ENCODE measurements at places on chromosomes 7 and 10.

- DNase-seq = no peak
These were observed 217.6 kb upstream of the TCF7L2 start for GRCh38 chr10:112732277-112732921.

DNA sequence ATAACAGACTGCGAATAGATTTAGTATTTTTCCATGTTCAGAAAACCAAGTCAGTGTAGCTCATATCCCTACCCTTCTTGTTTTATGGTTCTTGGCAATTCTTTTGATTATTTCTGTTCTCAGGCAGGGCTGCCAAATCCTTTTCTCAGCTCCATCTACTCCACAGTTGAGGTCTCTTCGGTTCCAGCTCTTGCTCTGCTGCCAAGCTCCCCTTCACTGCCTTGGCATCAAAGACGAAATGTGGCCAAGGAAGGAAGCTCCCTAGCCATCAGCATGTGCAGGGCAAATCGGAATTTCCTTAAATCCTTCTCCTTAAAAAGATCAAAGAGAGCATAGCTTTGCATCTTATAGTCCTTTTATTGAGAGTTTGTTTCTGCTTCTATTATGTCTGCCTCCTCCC lies 116.4 kb upstream of the NOBOX start:
- no peak for DNase-seq

- DNase-seq = no peak
These were observed 4.8 kb downstream of the PTF1A start for GRCh38 chr10:23196915-23197314.

- no peak for DNase-seq
These were observed 17.4 kb downstream of the PSPH start for GRCh38 chr7:56033671-56034432.

GRCh38 chr7:2782121-2782520 lies 62.0 kb downstream of the GNA12 start:
- no peak for DNase-seq
